B cell (primary cell): ENCODE measurements at places on chromosomes 7 and 10. TPM values are rescaled to one million over a fixed set of nuclear protein-coding genes. Genes with fewer than 3 reads are reported as not detected.

DNA sequence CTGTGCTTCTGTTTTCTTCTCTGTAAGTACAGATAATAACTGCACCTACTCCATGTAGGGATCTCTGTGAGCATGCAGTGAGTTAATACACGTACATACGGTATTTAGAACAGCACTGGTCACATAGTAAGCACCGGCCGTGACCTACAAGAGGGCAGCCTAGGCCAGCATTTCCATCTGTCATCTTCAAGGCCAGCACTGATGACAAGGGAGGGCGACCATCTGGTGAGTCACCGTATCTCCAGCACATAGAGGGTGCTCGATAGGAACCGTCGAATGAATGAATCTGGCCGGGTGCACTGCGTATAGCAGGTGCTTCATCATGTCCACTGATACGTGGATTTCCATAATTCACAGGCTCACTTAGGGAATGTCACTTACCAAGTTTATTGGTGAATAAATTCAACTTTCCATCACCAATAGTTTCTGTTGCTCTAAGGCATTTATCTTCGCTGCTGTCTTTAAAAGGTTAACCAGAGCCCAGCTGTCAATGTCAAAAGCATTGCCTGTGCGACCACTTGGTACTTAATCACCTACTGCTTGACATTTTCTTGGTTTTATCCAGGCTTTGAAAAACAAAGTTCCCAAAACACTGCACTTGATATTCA is 8.3 kb downstream of the NOD1 start:
- DNase-seq = no peak

The SRRT gene
- 198 TPM in 2 replicates for polyA plus RNA-seq

The SPAM1 gene
- 0.04 TPM in 1 of 2 replicates, not detected in the other for polyA plus RNA-seq

DNA sequence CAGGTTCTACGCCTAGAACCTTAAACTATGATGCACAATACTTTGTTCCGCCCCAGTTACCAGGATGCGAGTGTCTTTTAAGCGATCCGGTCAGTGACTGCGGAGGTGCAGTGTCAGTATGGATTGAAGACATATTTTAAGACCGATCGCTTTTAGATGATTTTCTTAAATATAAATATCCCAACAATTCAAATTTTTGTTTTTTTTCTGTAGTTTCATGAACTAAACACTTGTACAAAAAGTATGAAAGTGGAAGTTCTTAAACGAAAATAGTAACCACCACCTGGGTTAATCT is 835 bp downstream of the COMMD3 start:
- DNase-seq = no peak

The LRRTM3 gene
- polyA plus RNA-seq = not detected in 2 replicates

DNA sequence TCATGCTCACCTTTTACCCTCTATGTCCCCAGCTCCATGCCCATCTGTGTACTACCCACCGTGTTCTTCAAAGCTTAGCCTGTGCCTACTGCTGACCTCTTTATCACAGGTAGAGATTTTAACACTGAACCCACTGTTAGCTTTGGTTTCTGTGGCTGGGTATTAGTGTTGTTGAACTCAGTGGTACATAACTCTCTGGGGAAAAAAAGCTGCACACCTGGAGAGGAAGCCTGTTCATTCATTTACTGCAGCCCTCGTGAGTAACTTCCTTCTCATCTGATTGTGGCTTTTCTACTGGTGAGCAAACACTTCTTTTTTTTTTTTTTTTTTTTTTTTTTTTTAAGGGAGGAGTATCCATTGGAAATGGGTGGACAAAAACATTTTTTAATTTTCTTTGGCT is 326.3 kb downstream of the CCSER2 start:
- peak; percentile 26 for DNase-seq

- DNase-seq = no peak
Measured at GRCh38 chr7:155002411-155003091, 373 bp downstream of the PAXIP1 start.

- no peak for DNase-seq
Measured at GRCh38 chr10:95217476-95217875, 23.4 kb downstream of the ACSM6 start.

The SCIN gene
- 0.25 and 0.97 TPM in 2 replicates for polyA plus RNA-seq

- peak; percentile 86 for DNase-seq
Measured at GRCh38 chr7:135980665-135981180, 3.6 kb upstream of the MTPN start.

DNA sequence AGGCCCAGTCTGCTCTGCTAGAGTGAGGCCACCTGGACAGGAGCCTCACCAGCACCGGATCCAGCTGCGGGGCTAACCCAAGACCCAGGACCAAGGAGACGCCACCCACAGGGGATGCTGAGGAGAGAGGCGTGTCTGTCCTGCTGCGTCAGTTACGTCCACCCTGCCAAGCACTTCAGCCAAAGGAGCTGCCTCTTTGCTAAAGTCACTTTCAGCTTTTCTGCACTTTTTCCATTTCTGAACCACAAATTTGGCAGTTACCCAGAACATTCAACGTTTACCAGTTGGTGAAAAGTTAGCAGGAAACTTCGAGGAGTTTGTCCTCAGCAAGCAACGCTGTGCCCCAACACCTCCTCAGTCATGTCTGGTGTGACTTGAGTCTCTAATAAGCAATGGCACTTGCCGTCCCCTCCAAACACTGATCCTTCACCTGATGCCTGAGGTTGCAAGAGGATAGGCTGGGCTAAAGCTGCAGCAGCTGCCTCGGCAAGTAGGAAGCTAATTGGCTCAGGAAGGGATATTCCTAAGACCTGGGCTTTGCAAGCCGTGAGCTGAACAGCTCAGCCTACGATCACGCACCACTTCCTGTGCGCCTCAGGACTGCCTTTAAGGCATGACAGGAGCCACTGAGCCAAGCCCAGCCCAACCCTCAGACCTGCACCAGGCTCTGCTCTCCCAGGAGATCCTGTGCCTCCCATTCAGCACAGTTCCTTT is 40.1 kb downstream of the KCNH2 start:
- DNase-seq = no peak

The OR2A7 gene
- polyA plus RNA-seq = 3.3 and 3.6 TPM in 2 replicates

The CHRM2 gene
- not detected in 2 replicates for polyA plus RNA-seq

DNA sequence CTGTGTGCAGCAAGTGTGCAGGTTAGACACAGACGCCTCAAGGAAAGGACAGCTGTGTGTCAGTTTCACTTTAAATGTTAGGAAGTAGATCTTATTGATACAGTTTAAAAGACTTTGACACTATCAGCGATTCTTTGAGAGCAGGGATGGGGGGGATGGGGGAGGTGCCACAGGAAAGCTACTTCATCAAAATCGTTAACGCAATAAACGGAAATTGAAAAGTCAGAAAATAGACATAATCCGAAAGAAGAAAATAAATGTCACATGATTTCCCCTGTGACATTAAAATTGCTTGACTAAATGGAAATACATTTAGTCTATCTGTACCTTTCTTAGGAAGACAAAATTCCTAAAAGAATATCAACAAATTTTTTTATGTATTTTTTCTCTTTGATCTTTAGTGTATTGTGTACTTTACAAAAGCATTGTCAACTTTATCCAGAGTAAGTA is 476 bp upstream of the ZNF33B start:
- no peak for DNase-seq

DNA sequence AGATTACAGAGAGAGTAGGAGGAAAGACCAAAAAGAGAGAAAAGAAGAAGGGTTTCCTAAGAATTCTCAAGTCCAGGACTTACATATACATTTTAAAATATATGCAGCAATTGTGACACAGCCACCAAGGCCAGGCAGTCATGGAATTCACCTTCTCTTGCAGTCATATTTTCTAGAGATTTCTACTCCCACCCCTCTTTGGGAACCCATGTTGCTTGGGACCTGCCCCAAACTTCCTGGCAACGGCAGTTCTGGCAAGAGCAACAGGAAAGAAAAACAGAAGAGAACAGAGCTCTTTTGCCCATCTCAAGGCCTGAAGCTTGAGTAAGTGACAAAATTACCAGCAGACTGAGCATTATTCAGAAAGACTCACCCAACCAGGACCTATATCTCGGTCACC is 128.3 kb upstream of the ASAH2 start:
- DNase-seq = no peak

- DNase-seq = peak; percentile 51
Measured at GRCh38 chr7:23012908-23013714, 819 bp downstream of the HYCC1 start.

- no peak for DNase-seq
Measured at GRCh38 chr7:28037220-28038010, 143.2 kb downstream of the JAZF1 start.

DNA sequence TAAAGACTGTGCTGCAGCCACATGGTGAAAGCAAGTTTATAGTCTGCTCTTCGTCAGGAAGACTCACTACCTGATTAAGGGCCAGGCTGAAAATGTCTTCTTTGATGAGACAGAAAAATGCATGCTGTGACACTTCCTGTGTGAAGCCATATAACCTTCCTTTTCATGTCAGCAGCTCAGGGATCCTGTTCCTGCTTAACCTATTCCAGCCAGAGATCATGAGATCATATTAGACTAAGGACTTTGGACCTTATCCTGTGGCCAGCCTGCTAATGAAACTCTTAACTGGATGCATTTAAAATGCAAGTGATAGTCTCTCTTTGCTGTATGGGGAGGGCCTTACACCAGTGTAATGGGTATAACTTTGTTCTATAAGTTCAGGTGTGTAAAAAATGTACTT is 165.2 kb downstream of the PTEN start:
- no peak for DNase-seq

GRCh38 chr7:39458061-39458745 is 108.0 kb upstream of the YAE1 start:
- no peak for DNase-seq
